AG08395 (cell line): ENCODE measurements at places on chromosomes 16 and 17.

DNA sequence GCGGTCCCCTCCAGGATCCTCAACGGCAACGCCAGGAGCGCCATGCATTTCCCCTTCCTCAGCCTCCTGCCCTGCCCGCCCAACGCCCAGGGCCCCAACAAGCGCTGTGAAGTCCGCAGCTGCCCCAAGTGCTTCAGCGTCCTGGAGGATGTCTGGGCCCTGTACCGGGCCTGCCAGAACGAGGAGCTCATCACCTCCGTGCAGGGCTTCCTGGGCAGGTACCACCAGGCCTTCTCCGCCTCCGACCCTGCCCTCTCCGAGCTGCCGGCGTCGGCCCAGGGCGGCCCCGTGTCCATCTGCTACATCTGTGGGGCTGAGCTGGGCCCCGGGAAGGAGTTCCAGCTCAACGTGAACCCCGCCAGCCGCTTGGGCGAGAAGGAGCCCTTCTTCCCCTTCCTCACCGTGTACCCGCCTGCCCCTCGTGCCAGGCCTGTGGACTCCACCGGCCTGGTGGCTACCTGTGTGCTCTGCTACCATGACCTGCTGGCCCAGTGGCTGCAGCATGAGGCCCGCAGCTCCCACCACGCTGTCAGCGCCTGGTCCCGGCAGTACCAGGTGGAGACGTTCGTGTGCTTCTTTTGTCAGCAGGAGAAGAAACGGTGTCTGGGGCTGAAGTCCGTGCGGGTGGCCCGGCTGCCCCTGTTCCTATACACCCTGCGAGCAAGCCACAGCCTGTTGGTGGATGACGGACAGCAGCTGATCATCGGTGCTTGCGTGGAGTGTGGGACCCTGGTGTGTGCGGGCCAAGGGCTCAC is 58.9 kb upstream of the CIBAR2 start:
- DNase-seq = no peak

DNA sequence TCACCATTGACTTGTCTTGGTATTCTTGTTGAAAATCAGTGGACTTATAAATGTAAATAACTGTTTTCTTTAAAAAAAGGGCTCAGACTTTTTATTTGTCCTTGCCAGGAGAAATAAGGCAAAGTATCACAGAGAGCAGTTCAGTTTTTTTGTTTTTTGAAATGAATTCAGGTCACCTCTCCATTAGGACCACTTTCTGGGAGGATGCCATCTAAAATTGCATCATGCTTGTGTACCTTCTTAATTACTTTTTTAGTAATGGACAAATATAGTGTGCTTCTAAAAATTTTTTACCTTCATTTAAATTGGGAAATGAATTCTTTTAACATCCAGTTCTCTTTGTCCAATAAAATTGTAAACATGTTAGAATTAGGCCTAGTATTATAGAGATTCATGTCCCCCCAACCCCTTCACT is 210.0 kb downstream of the BCAS3 start:
- no peak for DNase-seq

DNA sequence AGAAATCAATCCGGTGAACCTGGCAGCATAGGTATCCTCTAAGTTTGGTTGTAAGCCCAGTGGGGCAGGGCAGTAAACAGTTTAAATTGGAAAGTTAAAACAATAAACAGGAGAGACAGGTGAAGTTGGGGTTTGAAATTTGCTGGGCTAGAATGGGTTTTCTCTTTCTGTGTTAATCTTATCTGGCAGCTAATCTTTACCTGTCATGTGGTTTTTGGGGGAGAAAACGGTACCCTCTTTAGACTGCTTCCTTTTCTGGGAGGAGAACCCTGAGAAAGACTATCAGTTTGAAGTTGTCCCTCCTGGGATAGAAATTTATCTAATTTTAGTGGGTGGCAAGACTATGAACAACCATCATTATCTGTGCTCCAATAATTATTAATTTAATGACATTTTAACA is 24.0 kb downstream of the CDH13 start:
- DNase-seq = no peak

DNA sequence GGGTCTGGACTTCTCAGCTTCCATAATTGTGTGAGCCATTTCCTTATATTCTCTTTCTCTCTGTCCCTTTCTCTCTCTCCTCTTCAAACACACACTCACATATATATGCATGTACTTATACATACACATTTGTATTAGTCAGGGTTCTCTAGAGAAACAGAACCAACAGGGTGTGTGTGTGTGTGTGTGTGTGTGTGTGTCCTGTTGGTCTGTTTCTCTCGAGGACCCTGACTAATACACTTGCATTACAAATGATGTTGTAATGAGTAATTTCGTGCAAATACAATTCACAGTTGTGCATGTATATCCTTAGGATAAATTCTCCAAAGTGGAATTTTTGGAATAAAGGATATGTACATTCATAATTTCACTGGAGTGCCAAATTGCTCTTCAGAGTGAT is 115.3 kb downstream of the NPIPB5 start:
- no peak for DNase-seq

GRCh38 chr16:30526137-30526822 is at the start of gene ZNF768:
ZNF768 (minus strand) TSS chr16:30526566; CDS start chr16:30526413, 153 bp downstream.
- peak; percentile 61 for DNase-seq

GRCh38 chr17:48270899-48271298 is 159.1 kb downstream of the SKAP1 start:
- DNase-seq = no peak

- no peak for DNase-seq
These were observed 9.6 kb upstream of the ALDH3A1 start for GRCh38 chr17:19757536-19758180.

DNA sequence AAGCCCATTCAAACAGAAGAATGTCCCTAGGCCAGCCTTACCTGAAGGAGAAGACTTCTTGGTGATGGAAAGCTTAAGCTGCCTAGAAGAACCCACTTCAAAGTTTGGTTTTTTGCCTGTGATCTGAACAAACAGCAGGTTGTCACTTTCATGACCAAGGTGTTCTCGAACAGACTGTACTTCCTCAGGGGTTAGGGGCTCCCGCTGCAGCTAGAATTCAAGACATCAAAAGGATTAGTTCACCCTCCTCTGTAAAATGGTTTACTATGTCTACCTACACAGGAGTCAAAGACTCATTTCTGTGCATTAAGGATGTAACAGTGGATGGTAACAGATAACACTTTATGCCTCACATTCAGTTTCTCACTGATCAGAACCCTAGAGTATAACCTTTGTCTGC is 13.2 kb downstream of the CIAPIN1 start:
- no peak for DNase-seq

GRCh38 chr17:67947325-67947813 is 48.9 kb downstream of the C17orf58 start:
- DNase-seq = no peak

- no peak for DNase-seq
These were observed 1.3 kb downstream of the TBCD start for GRCh38 chr17:82753201-82753464.
